ENCODE measurements at places on chromosomes 7 and 10. TPM values are rescaled to one million over a fixed set of nuclear protein-coding genes. Genes with fewer than 3 reads are reported as not detected.

The ANKRD30A gene
- not detected for total RNA-seq

The PTF1A gene
- not detected for total RNA-seq

The TDRD1 gene
- total RNA-seq = not detected

The NOLC1 gene
- 94.1 TPM for total RNA-seq

The HMX3 gene
- not detected for total RNA-seq

The DDX50 gene
- total RNA-seq = 46.9 TPM

The C10orf105 gene
- total RNA-seq = 0.73 TPM

The ATRNL1 gene
- not detected for total RNA-seq

The TMEM139 gene
- total RNA-seq = 0.65 TPM

DNA sequence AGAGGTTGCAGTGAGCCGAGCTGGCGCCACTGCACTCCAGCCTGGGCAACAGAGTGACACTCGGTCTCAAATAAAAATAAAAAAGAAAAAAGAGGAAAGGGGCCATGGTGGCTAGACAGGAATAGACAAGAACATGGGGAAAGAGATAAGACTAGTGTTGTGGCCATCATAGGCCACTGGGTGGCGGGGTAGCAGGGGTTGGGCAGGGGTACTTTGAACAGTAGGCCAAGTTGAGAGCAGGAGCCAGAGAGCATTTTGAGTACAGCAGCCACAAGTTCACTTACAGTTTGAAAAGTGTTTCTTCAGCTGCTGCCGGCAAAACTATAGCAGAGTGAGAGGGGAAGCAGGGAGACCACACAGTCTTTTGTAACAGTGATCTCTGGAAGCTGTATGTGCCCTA is 656.0 kb downstream of the CNTNAP2 start:
- no peak for DNase-seq

DNA sequence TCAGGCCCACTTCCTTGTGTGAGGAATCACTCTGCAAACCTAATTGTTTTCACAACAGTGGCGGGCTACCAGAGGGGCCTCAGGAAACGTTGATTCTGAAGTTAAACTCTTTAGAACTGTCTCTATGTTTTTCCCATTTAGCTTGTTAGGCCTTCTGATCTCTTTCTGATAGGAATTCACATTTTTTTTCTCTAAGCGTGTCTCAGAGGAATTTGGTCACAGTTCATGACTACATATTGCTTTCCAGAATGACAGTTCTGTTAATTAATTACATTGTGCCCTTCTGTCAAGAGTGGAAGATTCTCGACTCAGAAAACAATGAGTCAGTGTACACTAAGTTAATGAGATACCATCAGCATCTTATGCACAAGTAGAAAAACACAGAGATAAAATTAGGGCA is 469.2 kb upstream of the C7orf33 start:
- no peak for DNase-seq

GRCh38 chr7:50528266-50529092 is 36.7 kb downstream of the DDC start:
- no peak for DNase-seq

DNA sequence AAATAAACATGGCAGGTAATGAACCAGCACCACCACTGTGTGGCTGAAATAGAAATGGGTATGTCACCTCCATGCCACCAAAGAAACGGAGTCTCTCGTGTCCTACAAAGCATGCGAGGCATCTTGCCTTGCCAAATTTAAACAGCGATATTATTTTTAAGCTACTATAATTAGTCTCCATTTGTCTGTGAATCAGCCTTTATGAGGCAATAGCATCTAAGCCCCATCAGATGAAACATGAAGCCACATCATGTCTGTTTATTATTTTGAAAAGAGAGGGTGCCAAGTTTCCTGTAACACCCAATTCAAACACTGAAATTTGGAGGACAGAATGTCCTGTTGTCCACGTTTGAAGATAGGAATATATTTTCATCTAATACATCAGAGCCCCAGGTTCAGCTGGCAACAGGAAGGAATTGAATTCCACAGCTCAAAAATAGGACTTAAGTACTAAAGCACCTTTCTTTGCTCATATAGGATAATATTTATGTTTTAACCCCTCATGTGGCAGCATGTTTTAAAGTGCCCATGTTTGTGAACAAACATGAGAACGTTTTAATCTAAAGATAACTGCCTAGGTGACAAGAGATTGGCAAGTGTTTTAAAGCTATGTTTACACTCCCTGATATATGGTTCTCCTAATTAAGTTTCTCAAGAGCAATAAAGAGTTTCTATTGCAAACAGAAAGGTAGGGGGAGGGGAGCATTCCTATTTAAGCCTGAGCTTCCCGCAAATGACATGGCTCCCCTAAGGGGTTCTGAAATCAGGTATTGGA is 86.8 kb downstream of the SORBS1 start:
- DNase-seq = no peak

GRCh38 chr7:2853147-2853546 is 9.0 kb upstream of the GNA12 start:
- DNase-seq = no peak

DNA sequence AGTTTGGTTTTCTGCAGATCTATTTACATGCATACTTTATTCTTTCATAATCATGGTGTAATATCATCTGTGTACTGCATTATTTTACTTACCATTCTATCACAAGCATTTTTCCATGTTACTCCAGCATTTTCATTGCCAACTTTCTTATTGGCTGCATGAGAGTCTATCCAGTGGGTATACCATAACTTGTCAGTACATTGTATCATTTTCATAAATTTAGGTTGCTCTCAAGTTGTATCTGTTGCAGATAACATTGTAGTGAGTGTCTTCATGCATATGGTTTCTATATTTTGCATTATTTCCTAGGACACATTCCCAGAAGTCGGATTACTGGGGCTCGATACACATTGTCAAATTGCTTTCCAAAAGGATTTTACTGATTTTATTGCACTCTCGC is 87.2 kb upstream of the INSYN2A start:
- DNase-seq = no peak

DNA sequence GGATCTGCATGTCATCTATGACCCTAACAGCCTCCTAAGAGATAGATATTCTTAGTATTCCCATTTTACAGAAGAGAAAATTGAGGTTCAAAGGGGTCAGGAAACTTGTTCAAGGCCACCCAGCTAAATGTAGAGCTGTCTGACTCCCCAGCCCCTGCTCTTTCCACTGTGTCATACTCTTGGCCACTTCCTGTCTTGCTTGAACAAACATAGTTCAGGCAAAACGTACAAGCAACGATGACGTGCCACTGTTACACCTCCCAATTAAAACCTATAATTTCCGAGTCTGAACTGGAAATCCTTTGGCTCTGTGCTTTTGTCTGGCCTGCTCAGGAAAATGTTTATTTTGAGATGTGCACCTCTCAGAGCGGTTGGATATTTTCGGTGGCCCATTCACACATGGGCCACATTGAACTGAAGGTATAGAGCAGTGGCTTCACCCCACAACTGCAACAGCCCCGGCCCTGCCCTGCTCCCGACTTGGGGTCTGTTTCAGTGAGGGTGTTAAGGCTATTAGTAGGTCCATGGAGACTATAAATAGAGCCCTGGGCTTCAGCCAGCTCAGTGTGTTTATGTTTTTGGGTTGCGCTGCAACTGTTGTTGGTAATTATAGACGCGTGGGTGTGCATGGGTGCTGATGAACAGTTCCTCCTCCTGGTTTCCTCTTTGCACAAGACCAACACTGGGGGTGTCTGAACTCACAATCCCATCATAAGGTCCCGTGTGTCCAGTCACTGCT is 172.3 kb upstream of the ADO start:
- peak; percentile 78 for DNase-seq

DNA sequence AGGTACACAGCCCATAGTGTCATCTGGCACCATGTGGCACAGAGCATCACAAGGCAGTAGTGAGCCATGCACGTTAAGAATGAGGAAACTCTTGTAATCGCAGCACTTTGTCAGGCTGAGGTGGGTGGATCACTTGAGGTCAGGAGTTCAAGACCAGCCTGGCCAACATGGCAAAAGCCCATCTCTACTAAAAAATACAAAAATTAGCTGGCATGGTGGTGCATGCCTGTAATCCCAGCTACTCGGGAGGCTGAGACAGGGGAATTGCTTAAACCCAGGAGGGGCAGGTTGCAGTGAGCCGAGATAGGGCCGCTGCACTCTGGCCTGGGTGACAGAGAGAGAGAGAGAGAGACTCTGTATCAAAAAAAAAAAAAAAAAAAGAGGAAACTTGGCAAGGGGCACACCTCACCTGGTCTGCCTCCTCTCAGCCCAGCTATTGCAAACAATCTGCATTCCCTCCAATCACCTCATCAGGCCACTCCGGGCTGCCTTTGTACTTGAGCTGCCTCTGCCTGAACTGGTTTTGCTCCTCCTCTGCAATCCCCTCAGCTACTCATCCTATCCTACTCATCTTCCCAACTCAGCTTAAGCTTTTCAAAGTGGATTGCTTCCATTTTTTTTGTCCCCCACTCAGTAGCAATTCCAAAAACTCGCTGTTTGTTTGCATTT is 46.0 kb upstream of the OPTN start:
- DNase-seq = no peak

GRCh38 chr10:29607576-29607975 is 27.2 kb downstream of the SVIL start:
- no peak for DNase-seq

- no peak for DNase-seq
These were observed 160.5 kb downstream of the ADAM12 start for GRCh38 chr10:126227762-126228134.

- DNase-seq = no peak
These were observed 54.3 kb downstream of the SPOCK2 start for GRCh38 chr10:72034040-72034499.

GRCh38 chr7:115654384-115655214 is 376.0 kb downstream of the TFEC start:
- DNase-seq = no peak

GRCh38 chr10:118106426-118106825 is 59.7 kb upstream of the RAB11FIP2 start:
- no peak for DNase-seq
